ENCODE measurements at places on chromosomes 5 and 9.

DNA sequence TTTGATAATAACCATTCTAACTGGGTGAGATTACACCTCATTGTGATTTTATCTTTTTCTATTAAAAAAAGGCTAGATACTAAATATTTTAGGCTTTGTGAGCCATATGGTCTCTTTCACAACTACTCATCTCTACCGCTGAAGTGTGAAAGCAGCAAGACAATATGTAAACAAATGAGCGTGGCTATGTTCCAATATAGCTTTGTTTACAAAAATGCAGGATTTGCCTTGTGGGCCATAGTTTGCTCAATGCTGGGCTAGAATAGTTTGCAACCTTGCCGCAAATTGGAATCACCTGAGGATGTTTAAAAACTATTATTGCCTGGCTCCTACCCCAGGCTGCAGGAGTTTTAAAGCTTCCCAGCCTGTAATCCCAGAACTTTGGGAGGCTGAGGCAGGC lies 10.2 kb upstream of the GPR150 start:
- DNase-seq: no peak

DNA sequence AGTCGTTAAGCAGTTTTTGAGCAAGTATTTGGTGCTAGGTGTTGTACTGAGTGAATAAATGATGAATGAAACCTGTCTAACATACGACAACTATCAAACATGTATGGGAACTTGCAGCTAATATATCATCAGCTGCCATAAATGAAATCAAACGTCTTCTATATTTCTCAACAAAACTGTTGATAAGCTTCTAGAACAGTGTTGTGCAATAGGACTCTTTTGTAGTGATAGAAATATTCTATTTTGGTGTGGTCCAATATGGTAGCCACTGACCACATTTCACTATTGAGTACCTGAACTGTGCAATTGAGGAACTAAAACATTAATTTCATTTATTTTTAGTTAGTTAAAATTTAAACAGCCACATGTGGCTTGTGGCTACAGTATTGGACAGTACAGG lies 16.3 kb upstream of the FYB1 start:
- no peak for DNase-seq

- no peak for DNase-seq
Observed at GRCh38 chr5:139817362-139817761, 21.8 kb downstream of the PSD2 start.

GRCh38 chr9:85339338-85339737 lies 402.4 kb downstream of the AGTPBP1 start:
- no peak for DNase-seq

DNA sequence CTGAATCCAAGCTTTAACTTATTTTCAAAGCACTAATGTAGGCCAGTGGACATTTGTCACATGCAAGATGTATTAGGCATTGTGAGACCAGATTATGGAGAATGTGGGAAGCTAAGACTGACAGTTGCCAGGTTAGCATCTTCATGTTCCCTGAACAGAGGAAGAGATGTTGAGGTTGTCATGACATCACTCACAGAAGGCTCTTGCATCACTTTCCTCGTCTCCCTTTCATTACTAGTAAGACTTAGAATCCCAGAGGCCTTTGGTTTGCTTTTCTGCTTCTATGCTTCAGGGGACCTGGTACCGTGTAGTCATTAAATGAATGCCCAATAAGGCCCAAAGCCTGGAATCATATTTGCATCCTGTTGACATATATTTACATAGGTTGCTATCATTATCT lies 76.4 kb upstream of the RPS23 start:
- DNase-seq: no peak

GRCh38 chr5:31182136-31182535 lies 11.3 kb upstream of the CDH6 start:
- no peak for DNase-seq

- no peak for DNase-seq
Observed at GRCh38 chr5:116861097-116861496, 286.5 kb upstream of the SEMA6A start.

Data from stimulated activated CD8-positive, alpha-beta memory T cell treated with anti-CD3 and anti-CD28 coated beads, Interleukin-7, amount 100 ng/mL, for 1 hour (primary cell).